ENCODE measurements at places on chromosomes 7 and 10.

- DNase-seq = no peak
These were observed 258.5 kb downstream of the AGMO start for GRCh38 chr7:15303357-15303756.

DNA sequence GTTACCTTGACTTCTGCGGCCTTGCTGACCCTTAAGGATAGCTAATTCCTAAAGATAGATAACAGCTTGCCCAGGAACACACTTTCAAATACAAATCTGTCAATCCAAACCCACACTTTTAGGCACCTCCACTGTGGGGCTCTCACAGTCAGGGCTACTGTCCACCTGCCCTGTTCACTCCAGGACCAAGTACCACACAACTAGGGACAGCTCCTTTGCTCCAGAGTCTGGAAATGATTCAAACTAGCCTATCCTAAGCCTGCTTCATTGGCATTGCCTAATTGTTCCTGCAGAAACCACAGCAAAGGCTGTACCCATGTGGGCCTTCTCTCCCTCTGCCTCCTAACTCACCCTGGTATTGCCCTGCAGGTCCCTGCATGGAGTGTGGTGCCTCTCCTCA, 538.9 kb upstream of the IGFBP3 start:
- no peak for DNase-seq

DNA sequence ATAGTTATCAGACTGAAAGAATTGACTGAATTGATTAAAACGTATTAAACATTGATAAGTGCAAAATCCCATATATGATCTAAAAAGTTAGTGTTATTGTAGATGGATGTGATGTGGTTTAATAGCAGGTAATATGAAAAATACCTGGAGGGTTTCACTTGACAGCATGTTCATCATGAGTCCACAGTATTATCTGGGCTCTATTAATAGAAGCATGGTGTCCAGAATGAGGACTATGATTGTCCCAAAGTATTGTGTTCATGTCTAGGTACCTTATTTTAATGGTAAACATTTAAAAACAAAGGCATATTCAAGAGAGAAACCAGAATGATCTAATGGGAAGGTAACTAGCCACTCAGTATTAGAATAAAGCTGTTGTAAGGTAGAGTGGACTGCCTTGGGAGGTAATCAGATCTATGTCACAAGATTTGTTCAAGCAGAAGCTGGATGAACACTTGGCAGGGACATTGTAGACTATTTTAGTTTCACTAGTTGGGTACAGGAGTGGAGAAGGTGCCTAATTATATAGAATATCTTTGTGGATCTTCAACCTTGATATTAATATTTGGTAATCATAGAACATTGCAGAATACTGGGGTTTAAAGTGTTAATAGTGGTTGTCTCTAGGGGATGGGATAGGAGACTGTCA, 43.5 kb downstream of the MCU start:
- no peak for DNase-seq

DNA sequence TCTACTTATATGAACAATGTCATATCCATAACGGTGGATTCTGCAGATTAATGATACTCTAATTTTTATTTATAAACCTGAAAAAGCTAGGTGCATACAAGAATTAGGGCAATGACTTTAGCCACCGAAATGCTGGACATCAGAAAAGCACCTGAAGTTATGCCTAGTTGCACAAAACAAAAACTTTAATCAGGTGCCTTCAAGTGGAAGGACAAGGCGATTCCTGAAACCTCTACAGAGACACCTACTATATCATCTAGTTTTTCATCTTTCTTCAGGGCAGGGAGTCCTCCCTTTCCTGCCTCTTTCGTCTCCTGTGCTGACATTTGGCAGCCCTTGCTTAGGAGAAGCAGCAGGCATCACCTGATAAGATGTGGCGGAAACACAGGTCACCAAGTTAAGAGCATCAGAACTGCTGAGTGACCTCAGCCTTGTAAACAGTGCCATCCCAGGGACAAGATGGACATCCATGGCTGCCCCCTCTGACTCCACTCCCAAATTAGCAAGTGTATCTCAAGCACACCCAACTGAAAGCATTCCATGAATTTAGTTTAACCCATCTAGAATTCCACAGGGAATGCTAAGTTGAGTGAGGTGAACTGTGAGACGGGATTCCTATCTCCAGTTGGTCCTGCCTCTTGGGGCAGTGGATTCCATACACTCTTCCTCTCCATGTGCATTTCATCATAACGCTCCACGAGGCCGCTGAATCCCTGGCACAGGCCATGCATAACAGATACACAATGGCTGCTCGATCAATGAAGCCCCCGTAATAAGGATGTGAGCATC, 5.8 kb downstream of the ITPRIP start:
- DNase-seq = no peak

GRCh38 chr7:91342346-91342745, 78.1 kb downstream of the FZD1 start:
- DNase-seq = no peak

DNA sequence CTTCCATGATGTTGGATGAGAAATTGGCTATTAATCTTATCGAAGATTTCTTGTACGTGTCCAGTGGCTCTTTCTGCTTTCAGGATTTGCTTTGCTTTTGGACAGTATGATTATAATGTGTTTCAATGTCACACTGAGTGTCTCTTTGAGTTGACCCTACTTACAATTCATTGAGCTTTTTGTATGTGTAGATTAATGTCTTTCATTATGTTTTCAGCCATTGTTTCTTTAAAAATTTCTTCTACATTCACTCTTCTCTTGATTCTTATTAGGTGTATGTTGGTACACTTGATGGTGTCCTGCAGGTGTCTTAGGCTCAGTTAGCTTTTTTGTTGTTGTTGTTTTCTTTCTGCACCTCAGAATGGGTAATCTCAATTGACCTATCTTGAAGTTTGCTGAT, 16.6 kb downstream of the PLAC9 start:
- no peak for DNase-seq

- DNase-seq = no peak
These were observed 535 bp upstream of the EPC1 start for GRCh38 chr10:32347363-32348022.

Measured in activated T-helper 1 cell treated with anti-CD3 and anti-CD28 coated beads, Interleukin-2, amount 50 U/mL, for 16 hours (primary cell).